ENCODE measurements at places on chromosomes 4 and X.
A peak's percentile ranks its signal among the peaks of the same experiment; 100 is the strongest.

DNA sequence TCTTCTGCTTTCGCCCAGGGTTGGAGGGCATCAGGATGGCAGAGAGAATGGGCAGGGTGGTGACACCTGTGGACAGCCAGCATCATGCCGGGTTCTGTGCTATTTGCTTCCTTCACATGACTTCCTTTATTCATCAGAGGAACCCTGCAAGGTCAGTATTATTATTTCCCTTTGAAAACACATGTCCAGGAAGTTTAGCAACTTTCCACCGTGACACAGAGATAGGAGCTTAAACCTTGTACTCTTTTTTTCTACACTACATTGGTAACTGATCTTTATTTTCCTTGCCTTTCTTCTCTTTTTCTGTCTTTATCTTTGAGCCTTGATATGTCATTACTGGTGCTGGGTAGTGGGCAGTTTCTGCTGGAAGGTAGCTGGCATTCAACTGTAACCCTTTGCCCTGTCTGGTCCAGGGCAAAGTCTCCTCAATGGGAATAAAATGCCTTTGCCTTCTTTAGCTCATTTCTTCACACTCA, 5.0 kb upstream of the MGST2 start:
- no peak for DNase-seq

GRCh38 chrX:118464501-118464900, 31.1 kb upstream of the DOCK11 start:
- no peak for DNase-seq

DNA sequence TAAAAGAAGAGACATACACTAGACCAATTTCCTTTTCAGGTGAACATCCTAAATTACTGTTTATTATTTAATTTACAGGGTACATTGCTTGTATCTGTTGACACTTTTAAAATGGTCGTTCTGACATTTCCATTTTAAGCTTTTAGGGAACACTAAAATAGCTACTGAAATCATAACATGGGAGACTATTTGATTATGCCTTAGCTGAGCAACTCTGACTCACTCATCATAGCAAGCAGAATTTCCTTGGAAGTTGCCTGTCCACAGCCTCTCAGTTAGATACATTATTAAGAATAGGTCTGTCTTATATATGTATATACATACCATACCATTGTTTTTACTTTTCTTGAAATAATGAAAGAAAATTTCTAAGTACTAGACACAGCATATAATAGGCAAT, 22.0 kb downstream of the GUCY1B1 start:
- no peak for DNase-seq

DNA sequence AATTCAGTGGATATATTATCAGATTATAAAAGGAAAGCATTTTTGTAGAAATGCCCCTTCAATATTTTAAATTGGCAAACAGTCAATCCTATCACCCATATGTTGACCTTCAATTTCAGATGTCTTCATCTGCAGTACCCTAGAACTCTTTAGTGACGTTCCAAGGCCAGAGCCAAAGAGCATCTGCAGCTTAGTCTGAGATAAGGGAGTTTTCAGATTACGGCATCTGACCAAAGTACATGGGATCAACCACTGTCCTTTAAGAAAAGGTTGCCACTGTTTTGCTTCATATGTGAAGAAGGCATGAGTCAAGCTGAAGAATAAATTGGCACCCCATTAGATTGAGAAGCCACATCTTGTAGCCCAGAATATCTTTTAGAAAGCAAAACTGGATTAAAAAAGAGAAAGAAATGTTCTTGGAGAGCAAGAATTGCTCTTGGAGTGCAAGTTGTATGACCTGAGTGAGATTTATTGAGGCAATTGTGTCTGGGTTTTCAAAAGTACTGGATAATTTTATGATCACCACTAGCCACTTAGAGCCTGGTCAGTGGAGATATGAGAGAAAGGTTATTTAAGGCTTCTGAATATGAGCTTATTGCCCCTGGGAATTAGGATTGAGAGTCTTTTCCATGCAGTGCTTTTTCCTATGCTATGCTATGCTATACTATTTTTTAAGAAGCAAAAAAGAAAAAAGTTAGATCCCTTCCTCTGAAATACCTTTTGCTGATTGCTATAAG, 251.9 kb upstream of the NR3C2 start:
- DNase-seq = no peak

- DNase-seq = no peak
These were observed 2.0 kb upstream of the NYX start for GRCh38 chrX:41445171-41445570.

DNA sequence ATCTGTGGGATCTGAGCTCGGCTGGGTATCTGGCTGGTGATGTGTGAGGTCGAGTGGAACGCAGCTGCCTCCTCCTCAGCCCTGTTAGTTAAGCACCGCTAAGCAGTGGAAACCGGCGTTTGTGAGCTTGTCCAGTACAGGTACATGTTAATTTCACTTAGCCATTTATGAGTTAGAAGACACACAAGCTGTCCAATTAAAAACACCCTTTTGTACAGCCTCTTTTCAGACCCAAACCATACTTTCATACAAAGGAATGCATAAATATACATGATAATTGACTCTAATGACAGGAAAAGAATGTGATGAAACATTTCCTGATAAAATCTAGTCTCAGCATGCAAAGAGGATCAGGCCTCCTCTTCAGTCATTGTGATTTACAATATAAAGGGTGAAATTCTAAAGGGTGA, 163.6 kb upstream of the FAT1 start:
- DNase-seq = no peak

DNA sequence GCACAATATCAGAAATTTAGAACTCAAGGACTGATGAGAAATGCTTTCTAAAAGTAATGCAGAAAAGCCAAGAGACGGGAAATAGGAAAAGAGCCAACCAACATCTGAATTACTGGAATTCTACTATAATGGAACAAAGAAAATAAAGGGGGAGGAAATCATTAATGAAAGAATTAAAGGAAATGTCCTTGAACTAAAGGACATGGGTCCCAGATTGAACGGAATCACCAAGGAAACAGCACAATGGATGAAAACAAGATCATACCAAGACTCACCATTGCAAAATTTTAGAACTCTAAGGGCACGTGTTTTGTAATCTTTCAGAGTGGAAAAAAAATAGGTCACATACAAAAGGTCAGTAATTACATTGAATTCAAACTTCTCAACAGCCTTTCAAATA, 35.9 kb downstream of the HPGDS start:
- DNase-seq = no peak

DNA sequence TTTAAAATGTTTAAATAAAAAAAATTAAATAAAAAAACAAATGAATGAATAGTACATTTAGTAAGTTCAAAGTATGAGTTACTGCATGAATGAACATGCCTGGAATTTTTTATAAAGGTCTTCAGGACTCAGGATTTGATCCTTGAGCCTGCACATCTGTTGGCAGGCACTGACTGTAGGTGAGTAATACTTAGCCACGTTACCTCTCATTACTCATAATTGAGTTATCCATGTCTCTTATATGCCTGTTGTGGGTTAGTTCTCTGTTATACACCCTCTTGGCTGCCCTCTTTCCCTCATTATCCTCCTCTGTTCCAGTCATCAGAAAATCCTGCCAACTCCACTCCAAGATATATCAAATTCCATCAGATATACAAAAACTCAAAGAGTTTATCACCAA, 276.0 kb downstream of the FBXW7 start:
- DNase-seq = no peak

DNA sequence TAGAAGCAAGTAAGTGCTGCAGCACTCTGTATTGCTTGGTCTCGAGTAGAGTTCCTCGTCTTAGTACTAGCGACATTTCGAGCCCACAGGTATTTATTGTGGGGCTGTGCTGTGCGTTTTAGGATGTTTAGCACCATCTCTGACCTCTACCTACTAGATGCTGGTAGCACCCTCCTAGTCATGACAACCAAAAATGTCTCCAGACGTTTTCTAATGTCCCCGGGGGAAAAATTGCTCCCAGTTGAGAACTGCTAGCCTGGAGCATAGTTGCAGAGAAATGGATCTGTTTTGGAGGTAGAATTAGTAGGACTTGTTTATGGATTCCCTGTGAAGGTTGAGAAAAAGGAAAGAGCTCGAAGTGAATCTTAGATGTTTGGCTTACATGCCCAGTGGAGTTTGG, 287.2 kb downstream of the TENM3 start:
- no peak for DNase-seq

DNA sequence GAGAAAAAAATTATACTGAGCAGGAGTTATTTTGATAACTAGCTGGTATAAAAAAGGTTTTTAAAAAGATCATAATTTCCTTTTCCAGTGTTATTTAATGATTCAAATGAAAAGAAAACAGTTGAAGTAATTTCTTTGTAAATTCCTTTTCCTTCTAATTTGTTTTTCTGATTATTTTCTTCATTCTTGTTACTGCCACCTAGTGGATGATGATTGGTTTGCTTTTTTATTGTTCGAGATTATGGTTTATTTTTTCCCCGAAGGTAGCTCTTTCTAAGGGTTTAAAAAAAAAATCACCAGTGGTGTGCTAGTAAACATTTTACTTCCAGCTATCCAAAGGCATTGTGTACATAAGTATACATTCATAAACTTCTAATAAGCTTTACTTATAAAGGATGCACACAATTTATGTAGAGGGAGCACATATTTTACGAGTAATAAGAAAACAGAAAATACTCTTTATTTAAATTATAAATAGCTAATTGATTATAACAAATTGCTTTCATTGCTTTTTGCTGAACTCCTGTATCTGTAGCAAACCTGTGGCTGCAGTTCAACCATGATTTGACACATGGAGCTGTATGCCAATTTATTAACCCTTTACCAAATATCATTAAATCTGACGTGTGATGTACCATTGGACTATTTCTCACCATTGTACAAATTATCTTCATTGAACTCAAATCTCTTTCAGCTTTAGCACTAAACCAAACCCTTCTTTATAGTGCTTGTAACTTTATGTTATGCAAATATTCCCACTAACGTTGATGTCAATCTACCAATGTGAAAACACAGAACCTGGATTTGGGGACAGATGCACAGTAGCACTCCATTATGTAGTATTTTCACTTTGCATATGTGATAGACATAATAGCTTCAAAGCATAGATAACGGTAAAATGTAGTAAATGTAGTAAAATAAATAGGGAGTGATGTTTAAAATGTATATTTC, 97.8 kb upstream of the ANK2 start:
- DNase-seq = peak; percentile 5

GRCh38 chr4:152172146-152172545, 363.7 kb downstream of the FBXW7 start:
- no peak for DNase-seq

DNA sequence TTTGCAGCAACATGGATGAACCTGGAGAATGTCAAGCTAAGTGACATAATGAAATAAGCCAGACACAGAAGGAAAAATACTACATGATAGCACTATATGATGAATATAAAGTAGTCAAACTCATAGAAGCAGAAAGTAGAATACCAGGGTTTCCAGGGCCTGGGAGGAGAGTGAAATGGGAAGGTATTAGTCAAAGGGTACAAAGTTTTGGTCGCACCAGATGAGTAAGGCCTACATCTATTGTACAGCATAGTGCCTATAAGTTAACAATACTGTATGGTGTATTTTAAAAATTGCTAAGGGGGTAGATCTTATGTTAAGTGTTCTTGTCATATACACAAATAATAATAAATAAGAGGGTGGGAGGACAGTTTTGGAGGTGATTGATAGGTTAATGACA, 41.5 kb downstream of the ENOX2 start:
- DNase-seq = no peak

DNA sequence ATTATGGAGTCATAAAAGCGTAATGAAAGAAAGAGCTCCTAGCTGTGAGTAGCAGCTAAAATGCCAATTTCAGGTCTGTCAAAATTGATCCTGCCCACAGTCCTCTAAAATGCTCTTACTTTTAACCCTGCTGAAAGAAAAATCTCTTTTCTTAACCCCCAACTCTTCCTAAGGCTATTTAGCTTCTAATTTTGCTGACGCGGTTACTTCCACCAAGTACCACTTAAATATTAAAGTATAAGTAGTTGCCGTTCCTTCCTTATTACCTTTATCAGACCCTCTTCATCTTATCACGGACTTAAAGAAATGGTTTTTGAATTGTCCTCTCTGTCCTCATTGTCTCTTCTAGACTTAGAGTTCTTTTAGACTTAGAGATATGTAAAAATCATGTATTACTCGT, 272.2 kb downstream of the FRMPD4 start:
- no peak for DNase-seq

DNA sequence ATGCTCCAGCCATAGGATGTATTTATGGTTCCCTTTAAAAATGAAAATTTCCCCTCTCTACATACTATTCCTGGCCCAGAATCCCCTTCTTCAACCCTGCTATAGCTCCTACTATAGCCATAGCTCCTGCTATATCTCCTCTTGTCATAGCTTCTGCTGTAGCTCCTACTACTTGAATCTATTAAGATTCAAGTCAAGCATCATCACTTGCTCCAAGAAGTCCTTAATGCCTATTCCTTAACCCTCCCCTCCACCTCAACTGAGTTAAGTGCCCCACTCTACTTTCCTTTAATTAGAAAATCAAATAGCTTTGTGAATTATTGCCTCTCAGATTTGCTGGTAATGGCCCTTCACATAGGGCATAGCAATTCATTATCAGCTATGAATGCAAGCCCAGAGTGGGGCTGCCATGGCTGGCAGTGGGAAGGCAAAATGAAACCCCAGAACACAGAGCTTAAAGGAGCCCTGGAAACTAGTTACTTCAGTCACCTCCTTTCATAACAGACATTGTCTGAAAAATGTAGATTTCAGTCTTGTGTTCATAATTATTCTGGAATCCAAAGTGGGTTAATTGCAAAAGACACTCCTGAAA, 15.4 kb downstream of the OCIAD2 start:
- no peak for DNase-seq

GRCh38 chr4:114366368-114366767, 232.2 kb upstream of the UGT8 start:
- DNase-seq = no peak

- no peak for DNase-seq
These were observed 372.1 kb downstream of the BMPR1B start for GRCh38 chr4:95129821-95130311.

- no peak for DNase-seq
These were observed 1002.5 kb upstream of the INTU start for GRCh38 chr4:126630230-126630629.

GRCh38 chrX:133983974-133984845, 1.2 kb downstream of the GPC3 start:
- no peak for DNase-seq

DNA sequence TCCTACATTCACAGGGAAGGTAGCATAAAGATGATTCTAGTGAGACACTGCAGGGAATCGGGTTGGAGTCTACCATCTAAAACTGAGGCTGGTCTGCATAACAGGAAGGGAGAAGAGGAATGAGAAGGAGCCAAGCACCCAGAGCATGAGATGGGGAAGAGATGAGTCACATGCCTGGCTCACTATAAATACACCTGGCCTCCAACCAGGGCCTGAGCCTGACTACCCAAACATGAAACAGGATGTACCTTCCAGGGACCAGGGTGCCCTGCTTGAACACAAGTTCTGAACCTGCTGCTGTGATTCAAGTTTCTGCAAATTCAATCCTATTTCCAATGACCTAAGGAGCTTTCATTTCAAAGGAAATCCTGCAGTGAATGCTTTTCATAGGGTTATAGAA, 24.9 kb downstream of the CD99L2 start:
- DNase-seq = peak; percentile 25

DNA sequence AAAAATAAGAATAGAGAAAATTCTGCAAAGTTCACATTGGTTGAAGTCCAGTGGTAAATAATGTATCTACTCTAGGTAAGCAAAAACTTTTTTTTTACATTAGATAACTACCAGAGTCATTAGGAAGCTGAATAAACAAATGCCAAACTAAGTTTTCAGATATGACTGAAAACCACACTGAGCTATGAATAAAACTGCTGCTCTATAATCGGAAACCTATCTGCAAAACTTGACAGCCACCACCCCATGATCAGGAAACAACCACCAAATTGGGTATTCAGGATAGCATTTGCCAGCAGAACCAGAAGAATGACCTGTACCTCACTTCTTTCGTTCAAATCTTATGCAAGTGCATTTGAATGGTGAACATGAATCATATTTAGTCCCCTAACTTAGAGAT, 173.0 kb upstream of the TET2 start:
- no peak for DNase-seq
